GF-D8 (cell line): ENCODE measurements at places on chromosomes 3 and 15.

GRCh38 chr15:27123808-27124207 lies 152.8 kb downstream of the GABRG3 start:
- DNase-seq: no peak

- no peak for DNase-seq
These were observed 28.2 kb upstream of the SOX2 start for GRCh38 chr3:181683563-181683962.

- DNase-seq: no peak
These were observed 46.3 kb downstream of the EBLN2 start for GRCh38 chr3:73107676-73108187.

DNA sequence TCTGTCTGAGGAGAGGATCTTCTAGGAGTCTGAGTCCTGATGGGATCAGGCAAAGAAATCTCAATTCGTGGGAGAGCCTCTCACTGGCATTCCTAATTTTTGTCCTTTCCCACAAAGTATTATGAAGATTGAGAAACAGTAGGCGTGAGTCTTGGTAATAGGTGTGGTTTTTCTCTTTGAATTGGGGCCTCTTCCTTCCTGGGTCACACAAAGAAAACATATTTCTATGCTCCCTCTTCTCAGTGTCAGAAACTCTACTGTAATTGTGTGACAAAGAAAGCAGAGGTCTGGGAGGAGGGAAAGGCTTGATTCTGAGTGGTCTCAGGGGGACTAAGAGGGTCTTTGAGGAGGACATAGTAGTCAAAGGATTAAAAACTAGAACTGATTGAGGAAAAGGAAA lies 6.0 kb downstream of the GABRR3 start:
- no peak for DNase-seq

DNA sequence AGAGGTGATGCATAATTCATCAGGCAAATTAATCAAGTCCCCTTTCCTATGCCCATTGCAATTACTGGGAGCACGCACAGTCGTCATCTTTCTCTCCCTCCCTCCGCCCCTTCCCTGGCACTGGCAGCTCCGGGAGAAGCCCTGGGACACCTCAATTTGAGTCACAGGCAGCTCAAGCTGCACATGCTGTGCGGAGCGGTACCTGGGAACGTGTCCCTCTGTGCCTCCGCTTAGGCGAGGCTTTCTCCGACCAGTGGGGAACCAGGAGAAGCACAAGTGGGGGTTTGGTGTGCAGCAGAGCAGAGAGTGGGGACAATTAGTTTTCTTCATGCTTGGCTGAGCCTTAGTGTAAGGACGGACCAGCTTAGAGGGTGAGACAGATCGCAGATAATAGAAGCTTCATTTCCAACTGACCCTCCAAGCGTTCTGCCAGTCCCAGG lies 88.3 kb downstream of the SOX14 start:
- no peak for DNase-seq

DNA sequence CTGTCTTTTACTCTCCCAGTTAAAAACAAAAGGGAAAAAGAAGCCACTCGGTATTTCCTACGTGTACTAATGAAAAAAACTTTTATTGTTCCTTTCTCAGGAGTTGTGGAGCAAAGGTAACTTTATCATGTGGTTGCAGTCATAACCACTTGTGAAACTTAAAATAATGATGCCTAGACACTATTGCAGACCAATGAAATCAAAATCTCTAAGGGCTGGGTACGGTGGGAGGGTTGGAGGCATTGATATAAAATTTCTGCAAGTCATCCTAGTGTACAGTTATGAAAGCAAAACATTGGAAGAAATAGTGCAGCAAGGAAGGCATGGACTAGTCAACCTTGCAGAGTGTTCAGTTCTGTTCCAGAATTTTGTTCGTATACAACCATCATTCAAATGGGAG lies 808.8 kb downstream of the TUSC7 start:
- DNase-seq: no peak

DNA sequence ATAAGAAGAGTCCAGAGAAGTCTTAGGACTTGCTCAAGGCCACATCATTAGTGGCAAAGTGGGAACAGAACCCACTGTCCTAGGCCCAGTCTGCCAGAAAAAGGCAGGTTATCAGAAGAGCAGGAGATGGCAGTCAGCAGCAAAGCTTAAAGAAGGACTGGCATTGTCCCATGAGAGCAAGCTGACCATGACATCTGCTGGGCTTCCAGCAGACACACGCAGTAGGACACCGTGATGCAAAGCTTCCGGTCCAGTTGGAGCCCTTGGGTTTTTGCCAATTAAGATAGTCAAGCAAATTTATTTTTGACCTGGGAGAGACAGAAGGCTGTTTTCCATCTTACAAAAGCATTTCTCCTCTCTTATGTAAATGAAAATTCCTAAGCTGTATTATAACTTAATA lies 42.1 kb downstream of the ZBTB38 start:
- no peak for DNase-seq

DNA sequence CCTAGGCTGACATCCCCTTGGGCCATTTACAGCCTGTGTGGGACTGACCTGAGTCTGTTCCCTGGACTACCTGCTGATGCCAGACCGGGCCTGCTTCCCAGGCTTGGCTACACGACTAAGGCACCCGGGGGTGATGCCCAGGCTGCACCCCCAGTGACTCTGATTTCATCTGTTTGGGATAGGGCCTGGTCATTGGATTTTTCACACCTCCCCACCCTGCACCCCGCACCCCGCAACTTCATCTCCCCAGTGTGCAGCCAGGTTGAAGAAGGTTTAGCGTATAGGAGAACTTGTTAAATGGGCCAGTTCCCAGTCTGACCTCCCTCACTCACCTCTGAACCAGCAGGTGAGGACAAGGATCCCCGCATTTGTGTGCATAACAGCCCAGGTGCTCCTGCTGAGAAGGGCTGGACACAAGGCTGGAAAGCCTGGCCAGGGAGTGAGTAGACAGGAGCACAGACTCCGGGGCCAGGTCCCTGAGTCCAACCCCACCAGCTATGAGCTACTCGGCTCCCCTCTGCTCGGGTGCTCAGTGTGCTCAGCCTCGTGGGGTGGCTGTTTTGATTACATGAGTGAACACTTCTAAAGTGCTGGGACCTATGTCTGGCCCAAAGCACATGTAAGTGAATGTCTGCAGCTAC lies 18.5 kb downstream of the SLC6A20 start:
- DNase-seq: no peak

DNA sequence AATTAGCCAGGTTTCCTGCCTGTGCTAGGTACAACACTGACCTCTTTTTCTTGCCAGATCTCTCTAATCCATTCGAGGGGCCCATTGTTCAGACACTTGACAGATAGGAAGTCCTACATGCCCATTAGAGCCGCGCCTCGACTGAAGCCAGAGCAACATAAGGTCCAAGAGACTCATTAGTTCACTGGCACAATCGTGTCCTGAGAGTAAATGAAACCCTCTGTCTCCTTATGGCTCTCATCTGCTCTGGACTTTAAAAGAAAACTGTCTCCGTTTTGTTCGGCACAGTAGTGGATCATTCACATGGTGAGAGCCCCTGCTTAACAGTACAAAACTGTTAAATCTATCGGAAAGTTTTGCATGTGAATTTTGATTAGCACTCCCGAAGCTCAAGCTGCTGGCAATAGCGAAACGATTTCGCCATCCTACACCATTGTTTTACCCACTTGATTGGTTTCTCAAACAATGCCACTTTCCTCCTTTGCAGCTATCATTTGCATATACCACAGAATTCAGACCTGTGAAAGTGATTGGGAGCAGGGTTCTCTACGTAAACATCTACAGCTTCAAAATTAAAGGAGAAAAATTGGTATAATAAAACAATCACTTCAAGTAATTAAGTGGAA lies 19.0 kb upstream of the C15orf61 start:
- DNase-seq: no peak

GRCh38 chr15:88100181-88100580 lies 156.4 kb downstream of the NTRK3 start:
- DNase-seq: no peak

- DNase-seq: no peak
These were observed 25.8 kb downstream of the RPSA start for GRCh38 chr3:39432342-39432741.

DNA sequence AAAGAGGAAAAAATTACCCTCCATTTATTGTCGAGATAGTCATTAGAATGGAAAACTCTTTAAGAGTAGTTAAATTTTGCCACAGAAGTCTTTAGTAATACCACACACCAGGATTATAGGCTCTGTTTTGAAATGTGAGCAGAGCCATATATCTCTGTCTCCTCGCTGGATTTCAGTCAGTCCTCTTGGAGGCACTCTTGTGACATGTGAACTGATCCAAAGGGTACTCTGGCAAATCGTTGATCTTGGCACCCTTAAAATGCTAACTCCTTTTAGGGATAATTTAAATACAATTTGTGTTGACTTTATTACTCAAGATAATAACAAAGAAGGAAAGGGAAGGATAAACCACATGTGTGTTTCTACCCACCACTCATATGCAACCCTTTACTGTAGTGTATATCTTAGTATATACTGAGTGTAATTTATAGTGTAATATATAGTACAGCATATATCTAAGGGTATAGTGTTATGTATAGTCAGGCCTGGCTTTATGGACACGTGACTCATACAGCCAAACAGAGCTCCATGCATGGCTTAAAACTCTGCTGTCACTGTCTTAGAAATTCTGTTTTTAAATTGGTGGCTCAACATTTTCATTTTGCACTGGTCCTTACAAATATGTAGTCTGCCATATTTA lies 12.3 kb upstream of the KPNA4 start:
- no peak for DNase-seq
